ENCODE measurements at places on chromosomes 6 and 20.

GRCh38 chr6:45924763-45925342 lies 90.8 kb downstream of the CLIC5 start:
- DNase-seq: no peak

- no peak for DNase-seq
These were observed 24.3 kb upstream of the KIAA0408 start for GRCh38 chr6:127483399-127484055.

DNA sequence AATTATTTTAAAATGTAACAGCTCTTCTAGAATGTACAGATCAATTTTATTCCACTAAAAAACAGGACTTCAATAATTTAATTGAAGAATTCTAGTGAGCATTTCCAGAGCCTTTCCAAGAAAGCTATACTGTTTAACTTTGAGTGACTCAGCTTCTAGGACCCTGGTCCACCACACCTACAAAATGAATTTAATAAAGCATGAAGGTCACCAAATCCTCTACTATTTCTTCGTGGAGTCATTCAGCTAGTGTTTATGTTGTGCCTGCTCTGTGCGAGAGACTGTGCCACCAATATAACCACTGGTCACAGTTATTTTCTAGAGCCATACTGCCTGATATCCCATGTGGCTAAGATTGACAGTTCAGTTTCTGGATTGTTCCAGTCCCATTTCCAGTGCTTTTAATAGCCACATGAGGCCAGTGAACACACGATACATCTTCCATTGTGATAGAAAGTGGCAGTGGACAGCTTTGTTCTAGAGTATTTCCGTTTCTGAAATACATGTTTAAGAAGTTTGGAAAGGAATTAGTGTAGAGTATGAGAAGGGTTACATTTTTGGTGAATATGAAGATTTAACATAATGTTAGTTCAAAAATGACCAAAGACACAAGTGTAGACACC lies 160.7 kb downstream of the MTHFD1L start:
- DNase-seq: no peak

- no peak for DNase-seq
These were observed 1.1 kb downstream of the SPAG4 start for GRCh38 chr20:35616465-35617396.

- no peak for DNase-seq
These were observed 40.0 kb upstream of the KCNK16 start for GRCh38 chr6:39362487-39362865.

DNA sequence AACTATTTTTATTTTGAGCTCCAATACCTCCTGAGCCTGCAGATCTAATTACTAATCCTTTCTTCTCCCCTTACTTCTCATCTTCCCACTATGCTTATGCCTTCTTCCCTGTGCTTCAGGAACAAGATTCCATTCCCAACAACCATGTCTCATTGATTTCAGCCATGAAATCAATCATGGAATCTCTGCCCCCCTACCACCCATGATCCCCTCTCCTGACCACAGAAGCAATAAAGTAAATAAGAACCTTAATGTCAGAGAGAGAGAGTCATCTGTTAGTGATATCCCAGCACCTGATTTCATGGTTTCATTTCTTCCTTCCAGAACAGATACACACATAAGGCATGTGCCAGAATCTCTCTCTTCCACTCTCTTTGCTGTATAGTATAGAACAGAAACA lies 339.7 kb upstream of the KCNQ5 start:
- DNase-seq: no peak

- DNase-seq: no peak
These were observed 10.5 kb downstream of the MTG2 start for GRCh38 chr20:62193079-62194025.

GRCh38 chr6:137722749-137723272 lies 144.2 kb upstream of the TNFAIP3 start:
- DNase-seq: no peak

DNA sequence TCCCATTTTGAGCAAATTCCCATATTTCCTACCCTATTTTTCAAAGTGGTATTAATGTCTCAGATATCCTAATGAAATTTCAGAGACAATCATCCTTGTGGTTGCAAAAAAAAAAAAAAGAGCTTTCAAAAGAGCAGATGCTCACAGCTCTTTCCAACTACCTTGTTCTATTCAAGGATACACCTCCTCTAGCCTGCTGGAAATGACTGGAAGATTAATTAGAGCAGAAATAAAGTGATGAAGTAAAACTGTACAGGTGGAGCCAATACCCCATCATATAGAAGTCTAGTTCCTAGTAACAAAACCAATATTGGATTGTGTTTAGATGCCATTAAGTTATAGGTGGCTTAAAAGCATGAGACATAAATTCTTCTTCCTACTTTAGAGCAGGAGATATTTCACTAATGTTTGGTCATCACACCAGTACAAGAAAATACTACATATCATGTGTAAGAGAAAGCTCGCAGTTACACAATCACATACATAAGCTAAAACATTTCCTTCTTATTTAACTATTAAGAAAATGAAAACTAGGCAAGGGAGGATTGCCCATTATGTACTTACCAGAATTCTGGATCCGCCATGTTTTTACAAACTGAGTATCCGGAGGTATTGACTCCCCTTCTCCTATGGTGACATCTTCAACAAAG lies 42.4 kb downstream of the ILRUN start:
- no peak for DNase-seq

GRCh38 chr6:139879823-139880356 lies 505.4 kb upstream of the CITED2 start:
- no peak for DNase-seq

- DNase-seq: no peak
These were observed 1.1 kb downstream of the TCP11 start for GRCh38 chr6:35139924-35140638.
